ENCODE measurements at places on chromosomes 16 and 17.
A peak's percentile ranks its signal among the peaks of the same experiment; 100 is the strongest.

DNA sequence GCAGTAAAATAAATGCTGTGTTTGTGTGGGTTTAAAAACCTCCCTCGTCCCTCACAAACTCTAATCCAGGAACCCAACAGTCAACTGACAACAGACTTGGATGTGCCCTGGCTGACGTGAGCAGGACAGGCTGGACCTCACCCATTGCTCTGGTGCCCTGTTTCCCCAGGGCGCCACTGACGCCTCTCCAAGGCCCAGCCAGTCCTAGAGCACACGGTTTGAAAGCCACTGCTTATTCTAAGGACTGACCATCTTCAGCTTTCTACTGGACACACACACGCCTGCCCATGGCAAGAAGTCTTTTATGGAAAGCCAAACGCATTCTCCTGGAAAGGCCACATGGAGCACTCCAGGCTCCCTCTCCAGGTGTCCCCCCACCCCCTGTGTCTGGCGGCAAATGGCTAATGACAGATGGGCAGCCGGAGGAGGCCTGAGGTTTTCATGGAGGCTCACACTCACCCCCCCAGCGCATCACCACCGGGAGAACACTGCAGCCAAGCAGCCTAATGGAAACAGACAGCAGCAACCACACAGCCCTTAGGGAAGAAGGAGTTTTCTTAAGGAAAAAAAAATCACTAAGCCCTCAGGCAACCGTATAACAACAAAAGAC is 319.2 kb downstream of the SOX9 start:
- DNase-seq = no peak

DNA sequence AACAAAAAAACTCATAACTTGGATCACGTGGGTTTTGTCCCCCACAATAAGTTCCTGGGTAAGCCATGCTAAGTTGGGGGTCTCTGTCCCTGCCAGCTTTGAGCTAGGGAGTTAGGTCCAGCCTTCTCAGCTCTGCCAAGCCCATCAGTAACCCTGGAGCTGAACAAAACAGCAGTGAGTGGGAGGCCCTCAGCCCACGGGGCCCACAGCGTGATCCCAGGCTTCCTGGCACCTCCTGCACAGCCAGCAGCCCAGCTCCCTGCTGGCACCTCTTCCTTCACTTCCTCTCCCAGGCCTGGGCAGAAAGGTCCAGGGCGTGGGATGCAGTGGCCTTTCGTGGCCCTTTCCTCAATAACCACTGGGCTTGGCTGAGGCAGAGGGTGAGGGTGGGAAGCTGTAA is 35.5 kb upstream of the CDC42EP4 start:
- DNase-seq = no peak

- no peak for DNase-seq
These were observed 14.6 kb downstream of the FCSK start for GRCh38 chr16:70468776-70469525.

- DNase-seq = no peak
These were observed 3.5 kb downstream of the RBFOX1 start for GRCh38 chr16:7335991-7336634.

DNA sequence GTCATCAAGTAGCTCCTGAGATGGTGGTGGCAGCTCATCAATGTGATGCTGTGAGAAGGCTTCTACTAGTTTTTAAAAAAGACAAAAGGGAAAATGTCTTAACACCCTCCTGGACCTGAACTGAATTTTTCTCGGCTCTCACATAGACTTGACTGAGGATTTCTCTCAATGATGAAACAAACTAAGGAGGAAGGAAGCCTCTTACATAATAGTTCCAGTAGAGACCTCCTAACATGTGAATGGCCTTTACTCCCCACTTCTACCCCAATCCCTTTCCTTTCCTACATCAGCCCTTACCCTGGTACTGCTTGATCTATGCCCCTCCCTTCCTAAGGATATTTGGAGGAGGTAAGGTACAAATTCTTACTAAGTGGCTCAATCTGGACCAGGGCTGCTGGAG is 54.8 kb upstream of the MTMR4 start:
- no peak for DNase-seq

DNA sequence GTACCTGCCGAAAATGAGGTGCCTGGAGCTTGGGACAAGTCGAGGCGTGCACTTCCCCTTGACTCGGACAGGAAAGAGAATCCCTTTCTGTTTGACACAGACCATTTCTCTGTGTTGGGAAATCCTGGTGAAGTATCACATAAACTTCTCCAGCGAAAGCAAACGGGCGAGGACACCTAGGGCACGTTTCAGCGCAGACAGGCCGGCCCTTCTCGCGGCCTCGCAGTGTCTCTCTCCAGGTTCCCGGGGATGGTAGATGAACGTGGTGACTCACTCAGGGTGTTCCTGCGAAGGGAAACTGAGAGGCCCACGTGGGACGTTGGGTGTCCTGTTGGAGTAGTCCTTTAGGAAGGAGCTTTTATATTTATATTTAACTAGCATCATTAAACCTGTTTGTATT is 36.3 kb upstream of the ZNF750 start:
- no peak for DNase-seq

DNA sequence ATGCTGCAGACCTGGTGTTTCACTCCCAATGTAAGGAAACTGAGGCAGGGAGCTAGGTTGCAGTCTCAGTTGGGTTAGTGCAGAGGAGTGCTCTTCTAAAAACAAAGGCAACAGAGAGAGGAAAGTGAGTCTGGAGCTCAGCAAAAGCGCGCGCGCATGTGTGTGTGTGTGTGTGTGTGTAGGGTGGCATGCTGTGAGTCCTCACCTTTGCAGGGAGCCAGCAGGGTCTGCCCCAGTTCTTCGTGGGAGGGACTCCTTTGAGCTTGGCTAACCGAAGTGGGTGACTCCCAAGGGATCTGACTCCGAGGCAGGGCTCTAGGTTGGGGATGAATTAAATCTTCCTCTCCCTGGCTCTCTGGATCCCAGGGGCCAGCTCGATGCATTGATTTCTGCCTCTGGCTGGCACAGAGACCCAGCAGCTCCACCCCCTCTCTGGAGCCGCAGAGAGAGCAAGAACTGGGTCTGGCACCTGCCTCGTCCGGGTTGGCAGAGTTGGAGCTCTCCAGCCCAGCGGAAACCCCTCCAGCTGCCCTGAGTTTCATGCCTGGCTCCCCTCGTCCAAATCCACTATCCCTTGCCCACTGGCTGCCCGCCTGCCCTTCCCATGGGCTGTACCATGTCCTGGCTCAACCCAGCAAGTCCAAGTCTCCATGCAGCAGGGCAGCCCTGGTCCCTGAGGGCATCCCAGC is 1.3 kb upstream of the BTBD17 start:
- no peak for DNase-seq

DNA sequence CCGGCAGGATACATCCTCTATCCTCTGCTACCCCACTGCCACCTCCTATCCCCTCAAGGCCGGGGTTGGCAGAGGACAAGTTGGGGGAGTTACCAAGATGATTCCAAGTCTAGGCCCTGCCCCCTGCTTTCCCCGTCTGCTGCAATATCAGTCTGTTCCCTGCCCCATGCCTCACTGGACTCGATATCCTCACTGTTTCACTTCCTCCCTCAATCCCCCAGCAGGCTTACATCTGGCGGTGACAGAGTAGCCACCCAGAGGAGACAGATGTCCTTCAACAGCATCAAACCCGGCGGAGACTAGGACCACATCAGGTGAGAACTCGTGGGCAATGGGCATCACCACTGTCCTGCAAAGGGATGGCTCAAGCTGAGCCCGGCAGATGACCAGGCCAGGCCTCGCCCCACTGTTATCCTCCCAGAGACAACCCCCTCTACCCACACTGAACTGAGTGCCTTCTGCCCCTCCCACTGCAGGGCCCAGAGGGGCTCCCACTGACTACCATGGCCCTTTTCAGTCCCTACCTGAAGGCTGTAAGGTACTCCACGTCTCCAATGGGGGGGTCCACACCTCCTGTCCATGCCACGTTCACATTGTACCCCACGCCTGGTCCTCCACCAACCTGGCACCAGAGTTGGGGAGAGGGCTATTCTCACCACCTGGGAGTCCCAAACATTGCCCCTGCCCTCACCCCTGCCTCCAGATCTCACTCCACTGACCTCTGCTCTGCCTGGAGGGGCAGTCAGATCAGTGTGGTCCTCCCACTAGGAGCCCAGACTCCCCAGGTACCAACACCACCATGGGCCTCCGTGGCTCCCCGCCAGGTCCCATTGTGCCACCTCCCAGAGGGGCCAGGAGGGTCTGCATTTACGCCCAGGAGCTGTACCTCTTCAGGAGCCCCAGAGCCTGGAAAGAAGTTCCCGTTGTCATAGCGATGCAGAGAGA is 9.6 kb downstream of the G6PC3 start:
- no peak for DNase-seq

- DNase-seq = no peak
These were observed 154.7 kb downstream of the C16orf78 start for GRCh38 chr16:49528060-49528865.

DNA sequence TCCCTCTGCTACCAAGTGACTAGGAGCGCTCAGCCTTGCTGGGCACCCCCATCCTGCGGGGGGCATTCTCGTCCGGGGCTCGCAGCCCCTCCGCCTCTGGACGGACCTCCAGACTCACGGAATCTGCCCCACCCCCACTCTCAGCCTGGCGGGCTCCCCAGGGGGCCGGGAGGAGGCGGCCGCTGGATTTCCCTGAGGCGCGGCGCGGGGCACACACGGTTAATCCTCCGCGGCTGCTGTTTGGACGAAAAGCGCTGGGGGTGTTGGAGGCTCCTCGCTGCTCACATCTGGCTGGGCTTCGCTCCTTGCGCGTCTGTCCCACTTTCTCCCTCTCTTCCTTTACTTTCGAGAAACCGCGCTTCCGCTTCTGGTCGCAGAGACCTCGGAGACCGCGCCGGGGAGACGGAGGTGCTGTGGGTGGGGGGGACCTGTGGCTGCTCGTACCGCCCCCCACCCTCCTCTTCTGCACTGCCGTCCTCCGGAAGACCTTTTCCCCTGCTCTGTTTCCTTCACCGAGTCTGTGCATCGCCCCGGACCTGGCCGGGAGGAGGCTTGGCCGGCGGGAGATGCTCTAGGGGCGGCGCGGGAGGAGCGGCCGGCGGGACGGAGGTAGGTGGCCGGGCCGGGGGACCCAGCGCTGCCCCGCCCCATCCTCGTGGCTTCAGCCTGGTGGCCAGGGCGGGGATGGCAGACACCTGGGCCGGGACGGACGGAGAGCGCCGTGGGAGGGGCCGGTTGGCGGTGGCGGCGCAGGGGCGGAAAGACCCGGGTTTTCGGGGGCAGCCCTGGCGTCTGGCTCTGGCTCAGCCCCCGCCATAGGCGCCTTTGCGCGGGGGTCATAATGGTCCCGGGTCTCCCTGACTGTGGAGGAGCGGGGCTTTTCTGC is at the start of gene C1QTNF1:
TSS of gene C1QTNF1 (plus strand) at position 284 of the 886 bp plus-strand sequence. CDS start 19,800 bp downstream, outside the sequence.
- DNase-seq = peak; percentile 56

DNA sequence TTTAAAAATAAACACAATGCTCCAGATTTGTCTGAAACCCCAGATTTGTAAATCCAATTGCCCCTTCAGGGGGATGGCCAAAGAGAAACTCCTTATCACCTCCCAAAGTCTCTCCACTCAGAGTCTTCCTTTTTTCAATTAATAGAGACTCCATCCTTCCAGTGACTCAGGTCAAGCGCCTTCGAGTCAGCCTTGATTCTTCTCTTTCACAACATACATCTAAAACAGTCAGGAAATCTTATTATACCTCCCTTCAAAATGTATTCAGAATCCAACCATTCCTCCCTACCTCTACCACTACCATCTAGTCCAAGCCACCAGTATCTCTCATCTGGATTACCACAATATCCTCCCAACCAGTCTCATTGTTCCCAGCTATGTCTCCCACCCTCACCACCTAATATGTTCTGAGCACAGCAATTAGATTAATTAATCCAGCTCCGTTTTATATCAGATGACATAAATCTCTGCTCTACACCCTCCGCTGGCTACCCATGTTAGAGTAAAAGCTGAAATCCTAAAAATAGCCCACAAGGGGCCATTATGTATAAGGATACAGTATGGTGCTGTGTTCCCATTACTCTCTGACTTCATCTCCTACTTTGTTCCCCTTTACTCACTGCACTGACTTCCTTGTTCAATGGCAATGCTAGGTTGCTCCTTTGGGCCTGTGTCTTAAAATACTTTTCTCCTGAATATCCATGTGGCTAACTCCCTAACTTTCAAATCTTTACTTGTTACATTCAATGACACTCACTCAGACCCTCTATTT is 11.8 kb downstream of the SIAH1 start:
- no peak for DNase-seq

DNA sequence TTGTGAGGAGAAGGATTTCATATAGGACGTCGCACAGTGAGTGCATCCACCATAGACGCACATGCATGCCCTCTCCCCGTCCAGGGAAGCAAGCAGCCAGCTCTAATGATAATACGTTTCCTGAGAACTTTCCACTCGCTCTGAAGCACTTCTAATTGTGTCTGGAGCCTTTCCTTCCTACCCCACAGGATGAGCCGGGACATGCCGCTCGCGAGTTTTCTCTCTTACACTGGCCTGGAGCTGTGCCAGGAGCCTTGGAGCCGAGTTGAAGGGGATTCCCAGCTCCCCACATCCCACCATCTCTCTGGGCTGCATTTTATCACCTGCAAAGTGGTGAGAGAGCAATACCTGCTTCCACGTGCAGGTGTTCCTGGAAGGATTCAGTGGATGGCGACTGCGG is 368.1 kb downstream of the C16orf95 start:
- no peak for DNase-seq

- no peak for DNase-seq
These were observed 258.1 kb downstream of the FTO start for GRCh38 chr16:53962041-53962440.

- no peak for DNase-seq
These were observed 39.8 kb downstream of the TEX2 start for GRCh38 chr17:64223283-64223682.

GRCh38 chr16:68351991-68352431 is 41.2 kb downstream of the PRMT7 start:
- DNase-seq = no peak

- no peak for DNase-seq
These were observed 698 bp downstream of the CD300C start for GRCh38 chr17:74544991-74545842.

DNA sequence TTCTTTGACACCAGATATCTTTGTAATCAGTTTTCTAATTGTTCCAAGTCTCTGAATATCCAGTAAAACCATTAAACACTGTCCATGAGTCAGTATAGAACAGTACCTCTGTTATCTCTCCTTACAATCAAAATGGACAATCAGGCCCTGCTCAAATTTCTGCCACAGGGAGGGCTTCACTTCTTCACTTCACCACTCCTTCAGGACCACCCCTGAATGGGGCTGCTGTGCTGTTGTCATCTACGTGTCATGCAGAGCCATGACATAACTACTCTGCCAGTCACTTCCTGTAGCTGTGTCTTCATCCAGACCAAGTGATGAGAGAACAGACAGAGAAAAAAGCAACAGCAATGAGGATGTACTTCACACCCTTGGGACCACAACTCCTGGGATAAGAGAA is 116.9 kb downstream of the TANC2 start:
- DNase-seq = no peak
